Activated CD4-positive, CD25-positive, alpha-beta regulatory T cell treated with anti-CD3 and anti-CD28 coated beads, Interleukin-2, amount 50 U/mL, for 72 hours (primary cell): ENCODE measurements at places on chromosomes 7 and 10.

DNA sequence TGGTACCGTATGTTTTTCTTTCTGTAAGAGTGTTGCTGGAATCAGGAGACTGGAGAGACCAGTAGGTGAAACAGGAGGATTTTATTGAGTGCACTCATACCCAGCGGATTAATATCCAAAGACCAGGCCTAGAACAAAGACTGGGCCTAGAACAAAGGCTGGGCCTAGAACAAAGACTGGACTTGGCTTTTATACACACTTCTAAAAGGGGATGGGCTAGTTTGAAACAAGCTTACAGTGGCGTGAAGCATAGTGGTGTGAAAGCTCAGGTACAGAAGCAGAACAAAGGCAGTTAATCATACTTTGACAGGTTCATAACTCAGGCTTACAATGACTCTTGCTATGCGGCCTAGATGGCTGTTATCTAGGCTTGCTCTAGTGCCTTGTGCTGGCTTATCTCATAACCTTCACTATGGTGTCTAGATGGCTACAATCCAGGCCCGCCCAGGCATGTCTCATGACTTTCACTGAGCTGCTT, 67.7 kb downstream of the TRIM24 start:
- no peak for DNase-seq

- no peak for DNase-seq
Observed at GRCh38 chr7:255038-255435, 34.9 kb upstream of the FOXL3 start.

DNA sequence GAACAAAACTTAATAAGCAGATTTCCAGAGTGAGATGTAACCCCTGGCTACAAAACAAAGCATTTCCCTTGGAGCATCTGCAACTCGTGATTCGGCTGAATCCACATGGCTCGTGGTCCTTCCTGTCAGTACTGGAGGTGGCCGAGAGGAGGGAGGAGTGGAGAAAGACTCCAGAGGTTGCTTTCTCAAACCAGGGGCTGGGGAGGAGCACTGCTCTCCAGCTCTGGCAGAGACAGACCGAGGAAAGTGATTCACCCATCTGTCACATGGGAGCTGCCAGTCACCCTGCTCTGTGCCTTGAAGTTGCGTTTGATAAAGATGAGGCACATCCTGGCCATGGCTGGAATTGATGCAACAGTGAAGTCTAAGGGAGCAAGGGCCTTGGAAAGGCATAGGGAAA, 72.7 kb downstream of the COL13A1 start:
- DNase-seq = no peak

GRCh38 chr7:2142386-2142785, 90.4 kb downstream of the MAD1L1 start:
- no peak for DNase-seq

DNA sequence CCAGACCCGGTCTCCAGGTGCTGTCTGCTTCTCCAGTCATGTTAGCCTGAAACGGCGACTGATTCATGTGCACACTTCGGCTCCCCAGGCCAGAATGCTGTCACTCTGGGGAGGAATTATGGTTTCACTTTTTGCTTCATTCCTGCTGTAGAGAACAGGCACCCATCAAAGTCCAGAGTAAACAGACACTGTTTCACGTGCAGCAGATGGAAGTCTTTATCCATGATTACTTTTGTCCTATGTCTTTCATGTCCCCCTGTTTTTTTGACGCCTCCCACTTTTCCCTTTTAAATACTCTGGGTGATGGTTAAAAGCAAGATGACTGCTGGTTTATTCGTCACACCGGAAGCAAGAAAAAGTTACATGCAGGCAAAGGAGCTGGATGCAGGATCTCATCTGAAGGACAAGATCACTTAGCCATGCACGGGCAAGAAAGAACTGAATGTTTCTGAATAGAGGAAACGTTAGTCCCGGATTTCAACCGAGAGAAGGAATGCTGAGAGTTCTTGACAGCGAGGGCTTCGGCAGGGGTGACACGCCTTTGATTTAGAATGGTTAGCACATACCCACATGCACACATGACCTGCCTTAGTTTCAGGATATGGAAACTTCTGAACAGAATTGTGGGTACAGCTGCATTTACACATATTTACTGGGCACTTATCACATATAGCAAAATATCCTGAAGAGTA, 250.0 kb upstream of the KLF6 start:
- DNase-seq = no peak

DNA sequence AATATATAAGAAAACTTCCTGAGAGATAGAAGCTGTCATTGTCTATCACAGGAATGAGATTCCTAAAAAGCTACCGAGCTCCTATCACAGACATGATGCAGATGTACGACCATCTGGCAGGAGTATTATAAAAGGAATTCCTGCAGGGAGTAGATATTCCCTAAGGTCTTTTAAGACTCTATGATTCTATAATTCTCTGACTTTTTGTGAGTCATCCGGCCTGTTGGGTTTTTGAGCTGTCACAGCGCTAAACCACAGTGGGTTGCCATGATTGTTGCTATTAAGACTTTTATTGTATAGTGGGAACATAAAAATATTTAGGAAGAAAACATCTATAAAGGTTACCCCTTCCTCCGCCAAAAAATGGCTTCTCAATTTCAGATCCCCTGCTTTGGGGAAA, 223.4 kb downstream of the BMPER start:
- no peak for DNase-seq

- DNase-seq = no peak
Observed at GRCh38 chr10:29186221-29186620, 102.6 kb upstream of the LYZL1 start.

DNA sequence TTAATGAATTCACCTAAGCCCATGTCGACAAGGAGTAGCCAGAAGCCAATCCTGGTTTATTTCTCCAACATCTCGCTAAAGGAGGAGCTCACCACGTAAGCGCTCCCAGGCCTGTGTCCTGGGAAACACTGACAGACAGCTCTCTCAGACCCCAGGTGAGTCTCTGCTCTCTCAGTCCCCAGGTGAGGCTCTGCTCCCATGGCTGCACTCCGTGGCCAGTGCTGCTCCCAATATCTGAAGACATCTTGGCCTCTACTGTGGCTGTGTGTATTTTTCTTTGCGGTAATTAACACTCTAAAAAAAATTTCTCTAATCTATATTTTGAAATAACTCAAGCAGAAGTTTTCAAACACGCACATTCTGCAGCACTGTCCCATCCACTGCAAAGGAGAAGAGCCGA, 564.5 kb downstream of the PTPRN2 start:
- DNase-seq = no peak

GRCh38 chr7:22332461-22332870, 24.5 kb downstream of the RAPGEF5 start:
- DNase-seq = no peak

DNA sequence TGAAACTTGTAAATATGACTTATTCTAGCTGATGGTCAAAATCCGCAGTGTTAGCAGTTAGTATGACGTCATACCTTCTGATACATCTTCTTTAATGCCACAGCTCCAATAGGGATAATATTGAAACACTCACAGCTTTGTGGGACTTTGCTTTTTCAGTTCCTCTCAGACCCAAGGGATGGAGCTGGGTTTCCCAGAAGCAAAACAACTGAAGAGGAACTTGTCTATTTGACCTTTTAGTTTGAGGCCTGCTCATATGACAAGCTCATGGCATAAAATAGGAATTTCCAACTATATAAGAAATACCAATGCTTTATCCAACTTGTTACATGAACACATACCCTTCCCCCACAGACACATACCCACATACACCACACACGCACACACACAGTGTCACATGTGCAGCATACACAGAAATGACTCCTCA, 31.6 kb upstream of the C10orf67 start:
- DNase-seq = no peak

- no peak for DNase-seq
Observed at GRCh38 chr7:119783799-119784198, 489.2 kb upstream of the KCND2 start.

- no peak for DNase-seq
Observed at GRCh38 chr10:24965051-24965450, 12.6 kb upstream of the PRTFDC1 start.

- no peak for DNase-seq
Observed at GRCh38 chr10:126119599-126119998, 223.2 kb downstream of the FANK1 start.

- DNase-seq = no peak
Observed at GRCh38 chr7:102193806-102194205, 92.9 kb upstream of the SH2B2 start.

GRCh38 chr7:27031289-27032172, 64.3 kb downstream of the HOXA1 start:
- DNase-seq = no peak

DNA sequence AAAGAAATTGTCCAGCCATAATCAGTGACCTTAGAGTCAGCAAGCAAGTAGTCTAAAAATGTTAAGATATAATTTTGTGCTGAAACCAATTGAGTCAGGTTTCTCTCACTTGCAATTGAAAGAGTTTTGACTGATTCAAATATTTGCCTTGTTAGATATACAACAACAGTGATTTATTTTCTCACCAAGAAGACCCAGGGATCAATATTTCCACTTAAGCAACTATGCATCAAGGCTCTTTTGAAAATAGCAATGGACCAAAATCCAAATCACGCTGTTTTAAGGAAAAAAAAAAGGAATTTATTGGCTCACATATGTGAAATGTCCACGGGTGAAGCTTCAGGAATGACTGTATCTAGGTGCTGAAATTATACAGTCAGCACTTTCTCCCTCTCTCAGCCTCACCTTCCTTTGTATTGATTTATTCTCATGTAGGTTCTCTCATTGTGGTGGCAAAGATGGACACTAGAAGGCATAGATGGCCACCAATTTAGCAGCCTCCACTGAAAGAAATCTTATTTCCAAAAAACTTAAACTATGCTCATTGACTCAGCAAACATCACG, 9.7 kb upstream of the FKBP9 start:
- no peak for DNase-seq

DNA sequence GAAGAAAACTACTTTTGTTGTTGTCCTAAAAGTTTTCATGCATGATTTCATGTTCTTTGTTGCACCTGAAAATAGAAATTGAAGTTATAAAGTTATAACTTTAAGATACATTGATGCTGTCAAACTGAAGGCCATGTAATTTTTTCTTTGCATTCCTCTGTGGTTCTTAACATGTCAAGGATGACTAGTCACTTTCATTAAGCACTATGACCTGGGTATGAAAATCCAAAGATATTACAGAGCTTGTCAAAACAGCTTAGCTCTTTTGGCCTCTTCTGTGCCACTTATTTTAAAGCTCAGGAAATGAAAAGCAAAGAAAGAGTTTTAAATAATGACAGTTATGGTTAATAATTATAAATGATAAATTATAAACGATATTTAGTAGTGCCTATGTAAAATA, 241.6 kb upstream of the CACNA2D1 start:
- no peak for DNase-seq

- no peak for DNase-seq
Observed at GRCh38 chr7:17516771-17517170, 218.3 kb downstream of the AHR start.

GRCh38 chr10:125018576-125019143, 76.7 kb downstream of the ZRANB1 start:
- no peak for DNase-seq

DNA sequence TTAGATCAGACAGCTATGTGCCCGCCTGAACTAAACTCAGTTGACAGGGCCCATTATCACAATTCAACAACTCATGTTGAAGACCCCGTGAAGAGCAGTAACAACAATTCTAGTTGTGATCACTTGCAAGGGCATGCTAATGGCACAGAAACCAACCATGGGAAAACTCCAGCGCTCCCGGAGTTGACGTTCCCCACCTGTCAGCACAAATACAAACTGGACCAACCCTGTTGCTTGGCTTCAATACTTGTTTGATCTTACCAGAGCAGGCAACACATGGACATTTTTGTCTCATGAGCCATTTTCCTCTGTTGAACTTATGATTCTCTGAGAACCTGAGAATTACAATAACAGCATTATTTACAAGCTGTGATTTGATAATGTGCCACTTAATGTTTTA, 119.0 kb upstream of the LANCL2 start:
- no peak for DNase-seq

- DNase-seq = no peak
Observed at GRCh38 chr10:44811072-44811471, 100.1 kb upstream of the TMEM72 start.

DNA sequence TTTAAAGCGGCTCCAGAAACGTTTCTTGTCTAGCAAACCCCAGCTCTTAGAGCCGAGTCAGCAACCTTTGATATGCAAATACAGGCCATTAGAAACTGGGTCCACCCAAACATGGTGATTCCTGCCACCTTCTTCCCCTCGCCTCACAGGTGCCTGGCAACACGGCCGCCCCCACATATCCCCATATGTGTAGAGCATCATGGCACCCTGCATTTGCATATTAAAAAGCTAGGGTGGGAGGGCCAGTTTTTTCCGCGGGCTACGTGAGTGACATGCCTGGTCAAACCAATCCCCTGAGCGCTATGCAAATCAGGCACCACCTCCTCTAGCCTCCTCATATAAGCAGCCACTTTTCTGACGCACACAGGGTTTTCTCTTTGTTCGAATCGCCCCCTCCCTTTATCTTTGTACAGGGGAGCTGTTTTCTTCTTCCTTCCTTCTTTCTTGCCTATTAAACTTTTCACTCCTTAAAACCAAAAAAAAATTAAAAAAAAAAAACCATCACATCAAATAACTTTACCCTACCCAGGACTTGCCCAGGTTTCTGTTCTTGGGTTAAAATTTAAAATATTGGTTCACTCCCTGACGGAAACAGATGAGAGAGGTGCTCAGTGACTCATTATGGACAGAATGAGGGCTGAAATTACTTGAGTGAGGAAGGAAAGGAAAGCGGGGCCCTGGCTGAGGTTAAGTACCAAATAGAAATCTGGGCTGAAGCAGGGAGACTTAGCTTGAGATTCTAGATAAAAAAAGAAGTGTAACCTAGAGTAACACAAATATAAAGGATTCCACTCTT, 59.8 kb downstream of the COA1 start:
- DNase-seq = peak; percentile 77

GRCh38 chr7:17660116-17660515, 280.2 kb downstream of the SNX13 start:
- no peak for DNase-seq

DNA sequence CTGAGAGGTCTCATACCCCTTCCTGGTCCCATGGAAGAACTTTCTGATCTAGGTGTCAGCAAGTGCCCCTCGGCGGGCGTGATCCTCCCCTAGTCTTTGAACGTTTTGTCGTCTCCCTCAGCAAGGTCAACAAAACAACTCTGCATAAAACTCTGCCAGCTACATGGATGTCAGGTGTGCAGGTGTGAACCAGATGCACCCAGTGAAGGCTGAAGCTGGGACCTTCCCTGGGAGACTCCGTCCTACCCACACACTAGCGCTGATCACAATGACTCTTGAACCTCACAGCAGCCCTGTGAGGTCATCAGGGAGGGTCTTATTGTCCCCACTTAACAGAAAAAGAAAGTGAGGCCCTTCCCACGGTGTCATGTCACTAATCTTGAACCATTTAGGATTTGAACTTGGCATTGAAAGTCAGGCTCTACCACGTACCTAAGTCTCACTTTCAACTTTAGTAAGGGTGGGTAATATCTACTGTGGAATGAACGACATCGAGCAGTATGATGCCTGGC, 68.1 kb downstream of the VSTM4 start:
- DNase-seq = no peak

GRCh38 chr7:40538281-40538680, 403.5 kb downstream of the SUGCT start:
- DNase-seq = no peak
